ENCODE measurements at places on chromosomes 12 and 14.
A peak's percentile ranks its signal among the peaks of the same experiment; 100 is the strongest.

DNA sequence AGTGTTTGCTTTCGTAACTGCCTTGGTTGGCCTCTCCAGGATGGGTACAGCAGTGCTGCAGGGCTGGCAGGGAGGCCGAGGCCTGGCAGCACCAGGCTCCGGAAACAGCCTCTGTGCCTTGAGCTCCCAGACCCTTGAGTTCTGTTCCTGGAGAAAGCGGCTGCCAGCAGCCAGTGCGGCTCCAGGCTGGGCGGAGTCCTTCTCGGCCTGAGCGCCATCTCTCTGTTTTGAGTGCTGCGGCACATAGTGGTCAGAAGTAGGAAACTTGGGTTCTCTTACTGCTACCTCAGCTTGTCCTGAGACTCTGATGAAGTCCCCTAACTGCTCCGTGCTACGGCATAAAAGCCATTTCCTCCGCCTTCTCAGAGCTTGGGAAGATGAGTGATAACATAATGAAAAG, 65.9 kb downstream of the KCNA1 start:
- DNase-seq, result no peak

DNA sequence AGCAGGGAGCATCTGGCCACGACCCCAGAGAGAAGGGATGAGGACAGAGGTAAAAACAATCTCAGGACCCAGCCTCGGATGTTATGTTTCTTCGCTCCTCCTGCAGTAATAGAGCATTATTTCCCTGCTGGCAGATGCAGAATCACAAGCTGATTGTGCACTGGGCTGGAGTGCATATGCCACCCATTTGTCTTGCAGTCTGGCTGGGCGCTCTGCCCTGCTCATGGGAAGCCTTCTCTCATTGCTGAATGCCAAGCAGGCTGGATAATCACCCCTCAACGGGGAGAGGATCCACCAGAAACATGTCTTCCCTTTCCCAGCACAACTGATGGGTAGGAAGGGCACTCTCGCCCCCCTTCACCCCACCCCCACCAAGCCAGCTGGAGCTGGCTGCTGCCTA, 8.5 kb upstream of the VASH1 start:
- DNase-seq, result no peak

DNA sequence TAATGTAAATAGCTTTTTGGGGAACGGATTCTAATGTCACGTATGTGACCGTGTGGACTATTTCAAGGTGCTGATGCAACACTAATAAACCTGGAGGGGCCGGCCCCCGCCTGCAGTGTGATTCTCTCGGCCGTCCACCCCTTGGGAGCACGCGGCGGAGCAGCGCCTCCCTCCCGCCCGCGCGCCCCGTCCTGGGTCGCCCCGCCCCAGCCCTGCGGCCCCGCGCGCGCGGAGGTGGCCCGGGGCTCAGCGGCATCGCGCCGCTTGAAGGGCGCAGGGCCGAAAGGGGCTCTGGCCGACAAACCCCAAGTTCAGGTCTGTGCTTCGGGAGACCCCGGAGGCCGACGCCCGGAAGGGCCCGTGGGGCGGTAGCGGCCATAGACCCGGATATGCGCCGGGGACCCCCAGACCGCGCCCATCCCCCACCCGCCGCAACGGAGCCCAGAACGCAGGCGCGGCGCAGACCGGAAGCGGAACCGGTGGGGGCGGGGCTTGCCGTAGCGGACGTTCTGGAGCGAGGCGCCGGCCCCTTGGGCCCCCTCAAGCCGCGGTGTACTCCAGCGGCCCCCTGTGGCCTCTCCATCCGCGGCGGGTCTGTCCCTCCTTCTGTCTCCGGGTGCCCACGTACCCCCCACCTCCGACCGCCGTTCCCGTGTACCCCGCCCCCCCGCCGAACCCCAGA, at the start of gene TEX22:
Gene TEX22 (plus strand): TSS at position 495 of the 682 bp plus-strand sequence. CDS start 803 bp downstream, outside the sequence.
- peak; percentile 94 for DNase-seq

GRCh38 chr12:128111333-128111732, 155.6 kb upstream of the TMEM132C start:
- DNase-seq, result no peak

GRCh38 chr14:70827752-70828151, 18.4 kb upstream of the MAP3K9 start:
- no peak for DNase-seq

DNA sequence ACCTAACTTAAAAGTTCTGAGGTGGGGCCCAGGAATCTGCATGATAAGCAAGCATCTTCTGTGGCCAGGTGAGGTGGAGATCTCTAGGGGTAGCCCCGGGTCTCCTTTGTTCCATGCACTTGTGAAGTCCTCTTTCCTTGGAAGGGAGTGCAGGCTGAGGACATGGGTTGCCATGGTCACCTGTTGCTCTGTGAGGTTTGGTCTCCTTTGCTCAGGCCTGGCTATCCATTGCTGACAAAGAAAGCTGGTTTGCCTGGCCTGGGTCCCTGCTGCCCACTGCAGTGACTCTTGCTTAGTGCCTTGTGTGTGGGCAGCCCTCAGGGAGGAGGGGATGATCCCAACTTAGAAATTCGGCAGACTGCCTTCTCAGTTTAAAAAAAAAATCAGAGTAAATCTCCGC, 11.1 kb downstream of the NRXN3 start:
- DNase-seq, result no peak

GRCh38 chr12:109356577-109356976, 8.9 kb downstream of the MYO1H start:
- no peak for DNase-seq

- DNase-seq, result no peak
Measured at GRCh38 chr12:86903159-86903558, 647.0 kb upstream of the MGAT4C start.

GRCh38 chr12:39341179-39341578, 101.7 kb downstream of the KIF21A start:
- no peak for DNase-seq
